ENCODE measurements at places on chromosomes 2 and 18.

- peak; percentile 76 for DNase-seq
Measured at GRCh38 chr2:26561918-26562810, 79.0 kb downstream of the CIB4 start.

DNA sequence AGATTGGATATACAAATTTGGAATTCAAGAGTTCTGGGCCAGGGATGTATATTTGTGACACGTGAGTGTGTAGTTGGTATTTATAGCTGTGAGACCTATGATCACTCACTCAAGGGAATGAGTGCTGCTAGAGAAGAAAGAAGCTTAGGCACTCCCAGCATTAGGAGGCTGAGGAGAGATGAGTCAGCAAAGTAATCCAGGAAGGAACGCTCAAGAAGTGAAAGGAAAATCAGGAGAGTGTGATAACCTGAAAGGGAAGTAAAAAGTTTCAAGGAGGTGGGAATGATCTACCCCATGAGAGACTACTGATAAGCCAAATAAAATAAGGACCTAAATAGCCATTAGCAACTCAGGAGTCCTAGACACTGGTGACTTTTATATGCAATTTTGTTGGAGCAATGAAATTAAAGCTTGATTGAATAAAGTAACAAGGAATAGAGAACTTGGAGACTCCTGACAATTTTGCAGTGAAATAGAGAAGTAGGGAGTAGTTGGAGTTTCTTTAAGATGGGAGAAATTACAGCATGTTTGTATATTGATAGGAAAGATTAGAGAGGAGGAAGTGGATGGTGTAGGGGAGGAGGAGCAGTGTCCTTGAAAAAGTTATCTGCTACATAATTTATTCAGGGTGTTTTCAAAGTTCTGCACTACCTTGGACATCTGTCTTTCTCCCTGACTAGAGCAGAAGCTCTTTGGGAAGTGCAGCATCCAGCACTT lies 89.9 kb downstream of the UBE2E3 start:
- no peak for DNase-seq

DNA sequence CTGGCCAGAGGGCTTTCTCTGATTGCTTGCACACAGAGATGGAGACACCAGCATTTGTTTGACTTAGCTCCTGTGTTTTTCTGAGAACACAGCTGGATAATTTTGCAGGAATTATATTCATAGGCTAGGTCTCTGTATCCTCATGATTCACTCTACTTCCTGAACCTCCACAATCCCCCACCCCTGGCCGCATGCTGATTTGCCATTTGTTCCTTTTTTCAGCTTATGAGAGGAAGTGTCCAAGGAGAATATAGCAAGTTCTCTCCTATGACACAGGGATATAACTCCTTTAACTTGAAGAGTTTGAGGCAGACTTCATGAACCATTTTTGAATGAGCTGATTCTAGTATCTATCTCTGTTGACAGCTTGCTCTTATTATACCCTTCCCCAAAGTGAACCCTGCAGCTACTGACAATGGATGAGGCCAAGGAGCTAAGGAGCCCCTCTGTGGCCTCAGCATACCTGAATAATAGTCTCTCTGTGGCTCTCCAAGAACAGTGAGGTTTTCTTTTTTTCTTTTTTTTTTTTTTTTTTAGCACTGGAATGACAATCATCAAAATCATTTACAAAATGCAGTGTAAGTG lies 15.4 kb downstream of the CAVIN2 start:
- no peak for DNase-seq

DNA sequence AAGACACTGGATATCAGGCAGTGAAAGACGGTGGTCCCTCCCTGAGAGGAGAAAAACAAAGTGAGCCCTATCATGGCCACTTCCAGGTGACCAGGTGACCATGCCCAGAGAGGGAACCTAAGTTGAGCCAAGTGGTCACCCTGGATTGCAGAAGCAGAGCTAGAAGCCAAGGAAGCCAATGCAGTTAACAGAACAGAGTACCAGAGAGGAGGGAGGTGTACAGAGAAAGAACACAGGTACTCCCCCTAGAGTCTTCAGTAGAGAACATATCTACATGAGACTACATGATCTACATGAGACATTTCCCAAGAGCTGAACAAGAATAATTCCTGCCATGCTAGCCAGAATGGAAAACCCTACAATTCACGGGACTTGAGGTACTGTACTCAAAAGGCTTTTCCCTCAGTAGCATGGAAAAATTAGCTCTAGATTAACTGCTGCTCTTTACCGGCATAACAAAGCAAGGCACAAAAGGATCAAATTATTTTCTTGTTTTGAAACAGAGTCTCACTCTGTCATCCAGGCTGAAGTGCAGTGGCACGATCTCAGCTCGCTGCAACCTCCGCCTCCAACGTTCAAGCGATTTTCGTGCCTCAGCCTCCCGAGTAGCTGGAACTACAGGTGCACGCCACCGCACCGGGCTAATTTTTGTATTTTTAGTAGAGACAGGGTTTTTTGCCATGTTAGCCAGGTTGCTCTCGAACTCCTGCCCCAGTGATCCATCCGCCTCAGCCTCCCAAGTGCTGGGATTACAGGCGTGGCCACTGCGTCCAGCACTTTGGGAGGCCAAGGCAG lies 23.5 kb downstream of the ROCK2 start:
- no peak for DNase-seq

GRCh38 chr2:8249141-8249540 lies 432.7 kb upstream of the ID2 start:
- DNase-seq = no peak

- no peak for DNase-seq
Measured at GRCh38 chr18:34772887-34773286, 62.8 kb downstream of the DTNA start.

DNA sequence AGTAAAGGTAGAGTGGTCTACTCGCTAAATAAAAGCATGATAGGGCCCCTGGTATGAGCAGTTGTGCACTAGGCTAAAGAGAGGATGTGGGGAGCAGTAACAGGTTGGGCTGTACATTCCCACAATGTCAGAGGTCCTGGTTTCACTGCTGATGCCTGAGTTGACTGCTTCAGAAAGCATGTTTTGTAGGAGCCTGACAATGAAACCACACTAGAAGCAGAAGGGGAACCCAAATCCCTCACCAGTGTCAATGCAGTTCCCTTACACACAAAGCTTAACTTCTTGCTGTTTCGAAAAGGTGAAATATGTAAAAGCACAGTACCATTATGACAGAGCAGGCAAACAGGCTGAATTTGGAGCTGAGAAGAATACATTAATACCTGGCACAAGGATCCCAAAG lies 291.7 kb upstream of the KYNU start:
- no peak for DNase-seq

DNA sequence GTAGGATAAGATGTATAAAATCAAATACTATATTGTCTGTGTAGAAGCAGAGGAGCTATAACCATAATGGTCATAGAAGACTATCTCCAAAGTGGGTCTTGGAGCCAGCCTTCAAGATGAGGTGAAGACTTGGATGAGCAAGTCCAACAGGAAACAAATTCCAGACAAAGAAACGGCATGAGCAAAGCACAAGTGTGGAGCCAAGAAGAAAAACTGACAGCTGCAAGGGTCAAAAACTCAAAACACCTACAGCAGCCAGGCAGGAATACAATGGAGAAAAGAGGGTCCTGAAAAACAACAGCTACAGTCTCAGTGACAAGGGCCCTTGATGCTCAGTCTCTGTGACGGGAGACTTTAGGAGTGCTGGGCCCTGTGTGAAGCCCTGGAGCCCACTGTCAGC lies 102.4 kb downstream of the STK39 start:
- DNase-seq = no peak

DNA sequence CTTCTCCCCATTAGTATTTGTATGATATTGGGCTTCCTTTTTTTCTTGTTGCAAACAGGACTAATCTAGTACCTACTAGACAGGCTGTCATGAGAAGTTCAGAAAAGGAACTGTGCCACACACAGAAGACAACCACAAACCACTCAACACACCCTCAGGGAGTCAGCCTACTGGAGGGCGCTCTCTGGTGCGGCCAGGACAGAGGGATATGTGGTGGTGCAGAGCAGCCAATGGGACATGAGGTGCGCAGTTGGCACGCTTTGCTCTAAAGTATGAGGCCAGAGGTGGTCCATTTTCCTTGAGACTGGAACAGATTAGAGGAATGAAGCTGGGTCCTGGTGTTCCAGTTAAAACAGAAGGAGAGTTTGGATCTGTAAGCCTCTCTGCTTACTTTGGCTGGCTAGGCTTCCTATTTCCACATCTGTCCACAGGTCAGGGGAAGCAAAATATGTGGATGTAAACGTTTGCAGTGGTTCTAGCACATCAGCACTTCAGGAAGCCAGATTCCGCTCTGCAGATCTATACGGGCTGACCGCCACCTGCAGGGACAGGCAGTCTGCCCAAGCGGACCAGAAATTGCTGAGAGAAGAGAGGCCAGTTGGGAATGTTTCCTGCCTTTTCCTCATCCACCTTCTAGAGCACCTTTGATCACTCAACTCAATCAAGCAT lies 114.1 kb downstream of the GFPT1 start:
- no peak for DNase-seq

DNA sequence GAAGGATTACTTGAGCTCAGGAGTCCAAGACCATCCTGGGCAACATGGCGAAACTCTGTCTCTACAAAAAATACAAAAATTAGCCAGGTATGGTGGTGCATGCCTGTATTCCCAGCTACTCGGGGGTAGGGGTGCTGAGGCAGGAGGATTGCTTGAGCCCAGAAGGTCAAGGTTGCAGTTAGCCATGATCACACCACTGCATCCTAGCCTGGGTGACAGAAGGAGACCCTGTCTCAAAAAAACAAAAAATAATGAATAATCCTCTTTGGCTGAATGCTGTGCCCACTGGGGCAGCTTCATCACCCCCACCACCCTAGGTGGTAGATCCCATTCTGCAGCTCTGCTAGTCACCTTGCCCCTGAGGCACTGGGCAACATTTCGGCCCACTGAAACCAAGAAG lies 109.4 kb downstream of the ZFP36L2 start:
- no peak for DNase-seq

DNA sequence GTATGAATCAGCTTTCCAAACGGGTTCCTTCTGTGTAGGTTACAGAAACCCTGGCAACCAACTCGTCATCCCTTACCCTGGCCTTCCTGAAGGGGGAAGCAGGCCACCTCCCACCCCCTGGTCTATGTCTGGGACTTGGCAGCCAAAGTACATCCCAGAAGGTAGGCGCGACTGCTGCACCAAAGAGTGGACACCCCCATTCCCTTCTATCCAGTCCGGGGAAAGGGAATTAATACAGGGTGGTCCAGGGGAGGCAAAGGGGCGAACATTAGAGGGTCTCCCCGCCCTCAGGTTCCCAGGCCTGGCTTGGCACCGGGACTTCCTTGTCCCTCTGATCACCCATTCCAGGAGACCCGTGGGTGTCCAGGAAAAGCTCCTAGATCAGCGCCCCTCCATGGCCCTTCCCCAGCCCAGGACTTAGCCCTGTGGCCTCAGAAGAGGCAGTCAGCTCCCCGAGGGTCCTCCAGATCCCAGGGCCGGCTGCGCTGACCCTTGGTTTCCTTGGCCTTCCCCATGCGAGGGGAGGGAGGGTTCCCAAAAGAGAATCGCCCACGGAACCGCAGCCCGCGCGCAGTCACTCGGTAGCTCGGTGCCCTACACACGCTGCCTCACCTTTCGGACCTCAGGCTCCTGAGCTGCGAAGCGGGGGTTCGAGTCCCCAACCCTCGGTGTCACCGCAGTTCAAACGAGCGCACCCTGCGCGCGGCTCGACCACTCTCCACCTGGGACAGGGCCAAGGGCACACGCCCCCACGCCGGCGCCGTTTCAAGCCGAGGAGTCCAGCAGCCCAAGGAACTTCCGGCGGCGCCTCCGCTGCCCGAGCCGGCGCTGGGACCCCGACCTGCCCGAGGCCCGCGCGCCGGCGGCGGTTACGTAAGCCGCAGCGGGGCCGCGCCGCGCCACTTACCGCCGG lies at the start of gene PER2:
TSS of gene PER2 (minus strand) at position 874 of the 913 bp plus-strand sequence. CDS start 10,674 bp downstream, outside the sequence.
- DNase-seq = no peak

DNA sequence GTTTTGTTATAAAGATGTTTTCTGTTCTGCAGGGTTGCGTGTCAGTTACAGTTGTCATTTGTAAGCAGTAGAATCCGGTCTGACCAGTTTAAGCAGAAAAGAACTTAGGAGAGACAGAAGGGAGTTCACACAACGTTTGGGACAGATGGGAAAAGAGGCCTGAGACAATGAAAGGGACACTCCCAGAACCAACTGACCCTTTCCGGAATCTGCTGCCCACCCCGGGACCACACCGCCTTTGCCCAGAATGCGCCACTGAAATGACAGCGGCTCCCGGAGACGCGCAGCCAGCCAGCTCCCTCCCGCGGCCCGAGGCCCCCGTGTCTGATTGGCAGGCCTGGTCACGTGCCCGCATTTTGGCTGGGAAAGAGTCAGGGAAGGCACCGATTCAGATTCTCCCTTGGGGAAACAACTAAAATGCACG lies 244.6 kb downstream of the BCL2 start:
- DNase-seq = peak; percentile 22

DNA sequence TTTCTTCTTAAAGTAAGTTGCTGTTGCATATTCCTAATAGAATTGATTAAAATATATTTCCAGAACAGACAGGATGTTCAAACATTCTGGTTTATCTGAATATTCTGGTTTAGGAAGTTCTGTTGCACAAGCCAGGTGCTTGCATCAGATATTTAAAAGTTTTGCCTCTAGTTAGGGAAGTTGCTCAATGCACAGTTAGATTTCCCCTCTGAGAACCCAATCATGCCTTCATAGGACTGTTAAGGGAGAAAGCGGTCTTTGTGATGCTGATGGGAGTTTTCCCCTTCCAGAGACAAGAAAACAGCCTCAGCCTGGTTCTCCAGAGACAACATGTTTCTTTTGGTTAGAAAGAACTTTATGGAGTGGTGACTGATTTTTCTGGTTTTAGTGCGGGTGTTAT lies 65.6 kb upstream of the REV1 start:
- DNase-seq = no peak

DNA sequence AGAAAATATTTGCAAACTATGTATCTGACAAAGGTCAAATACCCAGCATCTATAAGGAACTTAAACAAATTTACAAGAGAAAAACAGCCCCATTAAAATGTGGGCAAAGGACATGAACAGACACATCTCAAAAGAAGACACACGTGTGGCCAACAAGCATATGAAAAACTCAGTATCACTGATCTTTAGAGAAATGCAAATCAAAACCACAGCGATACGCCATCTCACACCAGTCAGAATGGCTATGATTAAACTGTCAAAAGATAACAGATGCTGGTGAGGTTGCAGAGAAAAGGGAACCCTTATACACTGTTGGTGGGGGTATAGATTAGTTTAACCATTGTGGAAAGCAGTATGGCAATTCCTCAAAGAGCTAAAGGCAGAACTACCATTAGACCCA lies 64.3 kb upstream of the RBMS1 start:
- no peak for DNase-seq

DNA sequence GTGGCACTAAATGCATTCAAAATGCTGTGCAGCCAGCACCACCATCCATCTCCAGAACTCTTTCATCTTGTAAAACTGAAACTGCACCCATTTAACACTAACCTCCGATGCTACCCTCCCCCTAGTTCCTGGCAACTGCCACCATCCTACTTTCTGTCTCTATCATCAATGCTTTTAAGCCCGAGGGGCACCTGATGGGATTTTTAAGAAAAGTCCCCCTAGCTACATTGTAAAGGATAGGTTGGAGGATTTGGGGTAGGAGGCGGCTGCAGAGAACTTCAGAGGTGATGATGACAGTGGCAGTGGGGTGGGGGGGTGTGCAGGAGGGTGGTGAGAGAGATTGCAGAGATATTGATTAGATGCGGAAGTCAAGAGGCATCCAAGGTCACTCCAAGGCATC lies 10.8 kb upstream of the YWHAQ start:
- no peak for DNase-seq
